ENCODE measurements at places on chromosomes 11 and 22. TPM values are rescaled to one million over a fixed set of nuclear protein-coding genes. Genes with fewer than 3 reads are reported as not detected.

Gene TNNI2
- 32.6 TPM for total RNA-seq

Gene OR52N5
- not detected for total RNA-seq

Gene ZNF214
- 12.5 TPM for total RNA-seq

Gene PATE4
- total RNA-seq: not detected

Gene TRIM49D1
- not detected for total RNA-seq

Gene SYT12
- 0.26 TPM for total RNA-seq

Gene ASCC2
- 28.7 TPM for total RNA-seq

Gene NRGN
- total RNA-seq: 0.37 TPM

Gene SLC1A2
- total RNA-seq: 17.9 TPM

Gene OR6T1
- not detected for total RNA-seq

Gene C11orf97
- not detected for total RNA-seq

Gene MPST
- total RNA-seq: 44.1 TPM

Gene FJX1
- 8.7 TPM for total RNA-seq

Gene SHISA8
- not detected for total RNA-seq

Gene SCGB1D2
- total RNA-seq: not detected

Gene TBC1D10A
- total RNA-seq: 8.4 TPM

Gene SMIM38
- 0.90 TPM for total RNA-seq

Gene PIWIL4
- total RNA-seq: 6.9 TPM

Gene CASP1
- 17.8 TPM for total RNA-seq

Gene PICALM
- 543 TPM for total RNA-seq

Gene CEND1
- not detected for total RNA-seq

Gene GLB1L2
- total RNA-seq: 1.5 TPM

Gene OR8D1
- not detected for total RNA-seq

Gene SLN
- total RNA-seq: 28.1 TPM

Gene H19
- total RNA-seq: 6,669 TPM

Gene ASPHD2
- total RNA-seq: 0.58 TPM

Gene HBG1
- 39.3 TPM for total RNA-seq

Gene CRYAB
- total RNA-seq: 21.3 TPM

Gene TMA7B
- 0.26 TPM for total RNA-seq

Gene NLRX1
- total RNA-seq: 11.7 TPM

Gene NXPE2
- total RNA-seq: 1.2 TPM

Gene ADM2
- total RNA-seq: 0.37 TPM

Gene NRXN2
- 11.5 TPM for total RNA-seq

Gene MYBPC3
- not detected for total RNA-seq

Gene TSPAN18
- total RNA-seq: 32.2 TPM

Gene LDHA
- total RNA-seq: 163 TPM

Gene ACR
- not detected for total RNA-seq

Gene P2RY6
- total RNA-seq: 0.90 TPM

Gene LINC01488
- not detected for total RNA-seq

Gene OR4C11
- not detected for total RNA-seq

Data from urinary bladder (tissue), 4 donors.